Omental fat pad (tissue), 4 donors: ENCODE measurements at places on chromosomes 2 and 18. TPM values are rescaled to one million over a fixed set of nuclear protein-coding genes. Genes with fewer than 3 reads are reported as not detected.

DNA sequence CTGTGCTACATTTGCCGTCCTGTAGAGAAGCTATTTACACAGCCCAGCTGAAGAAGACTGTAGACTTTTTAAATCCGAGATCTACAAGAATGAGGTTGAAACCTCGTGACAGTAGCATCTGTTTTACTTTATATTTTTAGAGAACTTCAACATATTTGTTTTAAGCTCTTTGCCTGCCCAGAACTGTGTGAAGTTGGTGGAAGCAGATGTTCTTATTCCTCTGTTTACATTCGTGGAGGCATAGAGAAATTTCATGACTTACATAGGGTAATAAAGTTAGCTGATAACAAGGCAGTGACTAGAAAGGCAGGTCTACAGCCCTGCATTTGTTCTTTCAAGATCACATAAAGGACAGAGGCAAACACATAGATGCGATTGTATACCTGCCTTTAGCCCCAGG lies 47.0 kb upstream of the MAP3K20 start:
- no peak for DNase-seq

DNA sequence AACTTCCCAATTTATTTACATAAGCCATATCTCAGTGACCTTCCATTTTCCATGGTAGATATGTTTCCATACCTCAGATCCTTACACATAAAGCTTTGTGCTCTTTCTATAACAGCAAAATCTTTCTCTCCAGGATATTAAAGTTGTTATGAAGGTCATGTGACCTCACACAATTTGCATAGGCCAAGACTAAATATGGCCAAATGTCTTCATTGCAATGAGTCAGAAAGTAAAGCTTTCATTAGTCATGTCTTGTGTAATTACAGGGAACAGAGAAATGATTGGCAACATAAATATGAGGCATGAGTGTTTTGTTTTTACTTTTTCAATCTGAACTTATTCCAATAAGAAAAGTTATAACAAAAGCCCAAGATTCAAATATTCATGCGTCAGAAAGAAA lies 243.5 kb downstream of the ASXL3 start:
- no peak for DNase-seq

GRCh38 chr2:130372055-130372832 lies 16.4 kb downstream of the PTPN18 start:
- peak; percentile 84 for DNase-seq

Gene IL1RL2
- total RNA-seq: 0.31 TPM

GRCh38 chr2:169716938-169717690 lies 16.5 kb upstream of the KLHL23 start:
- DNase-seq: no peak

Gene MRO
- 1.1 TPM for total RNA-seq

Gene RAB6C
- 0.19 TPM for total RNA-seq

- DNase-seq: no peak
These were observed 12.6 kb upstream of the CELF4 start for GRCh38 chr18:37578182-37578678.

DNA sequence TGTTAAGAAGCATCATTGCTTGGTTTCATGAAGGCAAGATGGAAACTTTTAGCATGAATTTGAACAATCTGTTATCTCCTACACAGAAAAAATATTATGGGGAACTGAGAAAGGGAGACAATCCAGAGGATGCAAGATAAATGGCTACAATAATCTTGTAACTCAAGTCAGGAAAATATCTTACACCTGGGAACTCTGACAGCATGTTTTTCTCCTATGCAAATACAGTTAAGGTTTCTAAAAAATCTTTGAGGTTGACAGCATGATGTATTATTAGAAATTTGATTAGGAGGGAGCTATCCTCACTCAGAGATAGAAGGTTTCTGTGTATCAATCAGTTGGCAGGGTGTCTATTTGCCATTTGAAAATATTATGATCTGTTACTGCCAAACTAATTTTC lies 75.6 kb downstream of the GPD2 start:
- no peak for DNase-seq

Gene GAL3ST2
- total RNA-seq: 0.50 TPM

DNA sequence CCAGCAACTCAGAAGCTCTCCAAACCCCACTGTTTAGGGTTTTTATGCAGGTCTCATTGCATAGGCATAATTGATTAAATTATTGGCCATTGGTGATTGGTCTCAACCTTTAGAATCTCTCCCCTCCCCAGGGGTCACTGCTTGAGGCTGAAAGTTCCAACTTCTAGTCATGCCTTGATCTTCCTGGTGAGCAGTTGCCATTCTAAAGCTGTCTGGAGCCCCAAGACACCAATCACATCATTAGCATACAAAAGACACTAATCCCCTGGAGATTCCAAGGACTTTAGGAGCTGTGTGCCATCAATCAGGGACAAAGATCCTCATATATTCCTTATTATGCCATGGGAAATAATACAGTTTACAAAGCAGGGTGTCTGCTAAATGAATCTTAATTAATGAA lies 863.4 kb upstream of the KLHL29 start:
- no peak for DNase-seq

DNA sequence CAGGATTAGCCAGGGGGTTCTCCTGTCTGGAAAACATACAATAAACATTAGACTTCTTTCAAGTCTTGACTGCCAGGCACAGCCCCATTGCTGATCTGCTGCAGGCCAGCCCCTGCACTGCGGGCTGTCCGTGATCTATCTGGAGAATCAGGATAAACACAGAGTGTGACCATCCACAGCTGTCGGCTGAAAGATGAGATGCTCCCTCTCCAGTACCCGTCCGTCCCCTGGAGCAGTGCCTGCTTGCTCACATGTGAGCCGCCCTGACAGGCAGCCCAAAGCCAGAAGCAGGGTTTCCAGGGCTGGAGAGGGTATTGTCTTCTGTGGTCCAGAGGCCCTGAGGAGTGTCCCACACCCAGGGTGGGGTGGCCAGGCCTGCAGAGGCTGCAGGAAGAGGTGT lies 46.1 kb upstream of the FOSL2 start:
- no peak for DNase-seq

Gene SERPINB11
- total RNA-seq: not detected

GRCh38 chr2:51920509-51920908 lies 888.6 kb upstream of the NRXN1 start:
- no peak for DNase-seq

DNA sequence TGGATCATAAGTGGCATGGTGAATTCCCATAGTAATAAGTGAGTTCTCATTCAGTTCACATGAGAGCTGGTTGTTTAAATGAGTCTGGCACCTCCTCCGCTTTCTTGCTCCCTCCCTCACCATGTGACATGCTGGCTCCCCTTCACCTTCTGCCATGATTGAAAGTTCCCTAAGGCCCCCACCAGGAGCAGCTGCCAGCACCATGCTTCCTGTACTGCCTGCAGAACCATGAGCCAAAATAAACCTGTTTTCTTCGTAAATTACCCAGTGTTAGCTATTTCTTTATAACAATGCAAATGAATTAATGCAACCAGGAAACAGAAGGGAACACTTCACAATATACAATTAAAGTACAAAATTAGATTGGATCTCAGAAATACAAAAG lies 257.0 kb downstream of the MREG start:
- no peak for DNase-seq
